Lung (tissue), 17 donors: ENCODE measurements at places on chromosomes 7 and 10.

GRCh38 chr10:14137391-14137790, 193.3 kb downstream of the FRMD4A start:
- no peak for DNase-seq

DNA sequence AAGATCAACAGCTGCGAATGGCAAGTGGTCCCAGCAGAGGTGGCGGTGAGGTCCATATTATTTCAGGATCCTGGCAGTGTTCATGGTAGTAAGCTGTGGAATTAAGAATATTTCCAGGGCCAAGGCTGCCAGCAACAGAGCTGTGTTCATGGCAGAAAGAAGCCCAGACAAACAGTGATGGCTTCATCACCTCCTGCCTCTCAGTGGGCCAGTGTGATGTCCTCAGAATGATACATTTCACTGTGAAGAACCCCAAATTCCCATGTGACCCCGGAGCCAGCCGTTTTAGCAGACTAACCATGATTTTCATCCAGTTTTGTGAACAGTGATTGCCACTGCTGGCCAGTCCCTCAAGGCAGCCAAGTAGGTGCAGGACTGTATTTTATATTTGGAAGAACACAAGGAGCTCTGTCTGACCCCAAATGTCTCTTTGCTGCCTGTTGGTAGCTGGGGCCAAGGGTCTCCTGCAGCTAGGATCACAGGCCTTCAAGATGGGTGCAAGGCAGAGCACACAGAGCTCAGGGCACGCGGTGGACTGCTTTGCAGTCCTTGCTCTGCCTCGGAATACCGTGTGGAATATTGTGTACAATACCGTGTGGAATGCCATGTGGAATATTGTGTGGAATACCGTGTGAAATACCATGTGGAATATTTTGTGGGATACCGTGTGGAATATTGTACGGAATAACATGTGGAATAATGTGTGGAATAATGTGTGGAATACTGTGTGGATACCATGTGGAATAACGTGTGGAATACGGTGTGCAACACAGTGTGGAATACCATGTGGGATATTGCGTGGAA, 132.3 kb upstream of the CHST15 start:
- no peak for DNase-seq

DNA sequence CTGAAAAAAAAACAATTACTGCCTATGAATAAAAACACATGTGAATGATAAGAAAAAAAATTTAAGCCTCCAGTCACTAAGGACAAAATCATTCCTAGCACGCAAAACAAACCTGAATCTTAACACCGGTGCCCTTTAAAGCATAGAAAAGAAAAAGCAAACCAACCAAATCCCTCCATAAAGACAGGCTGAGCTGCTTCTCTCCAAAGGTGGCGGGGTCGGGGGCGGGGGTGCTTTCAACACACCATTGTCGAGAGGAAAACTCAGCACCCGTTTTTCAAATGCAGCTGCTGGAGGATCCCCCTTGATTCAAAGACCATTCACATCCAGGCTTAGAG, 1.4 kb downstream of the ST8SIA6 start:
- no peak for DNase-seq

DNA sequence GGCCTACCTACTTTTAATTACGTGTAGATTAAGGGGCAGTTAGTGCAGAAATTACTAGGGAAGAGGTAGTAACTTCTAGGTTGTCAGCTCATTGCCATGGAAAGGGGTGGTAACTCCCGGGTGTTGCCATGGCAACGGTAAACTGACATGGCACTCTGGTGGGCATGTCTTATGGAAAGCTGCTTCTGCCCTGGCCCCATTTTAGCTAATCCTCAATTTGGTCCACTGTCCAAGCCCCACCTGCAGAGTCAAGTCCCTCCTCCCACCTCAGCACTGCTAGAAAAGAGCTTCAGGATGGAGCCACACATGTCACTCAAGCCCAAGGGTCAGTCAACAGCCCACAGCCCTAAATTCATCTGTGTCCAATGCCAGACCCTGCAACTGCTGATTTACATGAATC, 7.5 kb upstream of the ZKSCAN1 start:
- DNase-seq: no peak

DNA sequence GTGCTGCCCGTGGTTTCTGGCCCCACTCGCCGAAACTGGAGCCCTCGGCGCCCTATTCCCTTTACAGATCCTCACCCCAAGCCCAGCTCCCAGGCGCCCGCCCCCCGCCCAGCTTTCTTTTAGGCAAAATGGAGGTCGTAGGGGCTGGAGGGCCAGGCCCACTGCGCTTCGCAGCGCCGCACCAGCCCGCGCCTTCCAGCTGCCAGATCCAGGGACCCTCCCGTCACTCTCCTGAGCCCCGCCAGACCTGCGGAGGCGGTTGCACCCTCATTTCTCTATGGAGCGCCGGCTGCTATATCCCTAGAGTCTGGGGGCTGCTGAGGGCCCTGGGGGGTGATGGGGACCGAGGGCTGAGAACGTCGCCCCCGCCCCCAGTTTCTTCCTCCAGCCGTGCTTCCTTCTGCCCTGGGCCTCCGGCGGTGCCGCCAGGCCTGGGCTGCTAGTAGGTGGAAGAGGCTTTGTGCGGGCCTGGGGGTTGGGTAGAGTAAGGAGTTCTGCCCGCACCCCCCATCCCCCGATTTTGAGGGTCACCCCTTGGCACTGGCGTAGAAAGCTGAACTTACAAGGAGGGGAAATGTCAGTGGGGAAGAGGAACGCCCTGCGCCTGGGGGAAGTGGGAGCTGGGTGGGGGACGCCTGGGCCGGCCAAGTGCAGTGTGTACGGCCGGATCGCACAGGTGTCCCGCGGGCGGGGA, 1.0 kb downstream of the GNB2 start:
- DNase-seq: no peak

GRCh38 chr10:29317423-29318021, 28.7 kb downstream of the LYZL1 start:
- no peak for DNase-seq

GRCh38 chr10:3235996-3236510, 63.5 kb upstream of the PITRM1 start:
- DNase-seq: no peak

DNA sequence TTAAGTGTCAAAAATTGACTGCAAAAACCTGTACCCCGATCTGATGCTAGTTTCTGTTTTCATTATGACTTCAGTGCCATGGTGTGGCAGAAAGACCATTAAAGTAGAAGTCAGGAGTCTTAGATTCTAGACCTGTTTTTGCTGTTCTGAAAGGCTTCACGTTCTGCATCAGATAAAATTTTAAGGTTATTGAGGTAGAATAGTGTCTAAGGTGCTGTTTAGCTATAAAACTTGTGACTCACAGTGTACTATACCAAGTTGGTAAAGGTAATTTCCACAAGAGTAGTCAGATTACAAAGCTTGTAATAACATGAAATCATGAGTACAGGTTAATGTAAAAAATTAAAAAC, 38.6 kb downstream of the ZNRF2 start:
- no peak for DNase-seq

GRCh38 chr7:157299613-157300368, 37.0 kb upstream of the DNAJB6 start:
- peak; percentile 25 for DNase-seq

DNA sequence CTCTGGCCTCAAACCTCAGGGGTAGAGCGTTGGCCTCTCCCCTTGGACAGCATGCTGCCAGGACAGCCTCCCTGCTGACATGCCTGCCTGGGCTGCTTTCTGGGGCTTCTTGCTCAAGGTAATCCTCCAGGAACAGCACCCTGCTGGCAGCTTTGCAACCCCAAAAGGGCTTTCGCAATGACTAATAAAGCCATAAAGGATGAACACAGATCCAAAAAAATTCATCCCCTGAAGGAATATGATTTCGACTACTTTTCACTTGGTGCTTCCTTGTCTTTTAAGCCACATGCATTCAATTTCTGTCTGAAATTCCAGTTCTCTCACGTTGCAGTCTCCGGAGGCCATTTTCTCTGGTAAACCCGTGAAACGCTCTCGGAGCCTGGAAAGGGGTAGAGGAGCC, 15.1 kb upstream of the SH3PXD2A start:
- DNase-seq: no peak

DNA sequence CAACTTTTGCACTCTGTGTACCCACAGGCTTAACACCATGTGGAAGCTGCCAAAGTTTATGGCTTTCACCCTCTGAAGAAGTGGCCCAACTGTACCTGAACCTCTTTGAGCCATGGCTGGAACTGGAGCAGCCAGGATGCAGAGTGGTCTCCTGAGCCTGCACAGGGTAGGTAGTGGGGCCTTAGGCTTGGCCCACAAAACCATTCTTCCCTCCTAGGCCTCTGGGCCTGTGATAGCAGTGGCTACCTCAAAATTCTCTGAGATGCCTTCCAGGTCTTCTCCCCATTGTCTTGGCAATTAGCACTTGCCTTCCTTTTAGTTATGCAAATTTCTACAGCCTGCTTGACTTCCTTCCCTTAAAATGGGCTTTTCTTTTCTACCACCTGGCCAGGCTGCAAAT, 19.3 kb upstream of the SPAM1 start:
- no peak for DNase-seq

DNA sequence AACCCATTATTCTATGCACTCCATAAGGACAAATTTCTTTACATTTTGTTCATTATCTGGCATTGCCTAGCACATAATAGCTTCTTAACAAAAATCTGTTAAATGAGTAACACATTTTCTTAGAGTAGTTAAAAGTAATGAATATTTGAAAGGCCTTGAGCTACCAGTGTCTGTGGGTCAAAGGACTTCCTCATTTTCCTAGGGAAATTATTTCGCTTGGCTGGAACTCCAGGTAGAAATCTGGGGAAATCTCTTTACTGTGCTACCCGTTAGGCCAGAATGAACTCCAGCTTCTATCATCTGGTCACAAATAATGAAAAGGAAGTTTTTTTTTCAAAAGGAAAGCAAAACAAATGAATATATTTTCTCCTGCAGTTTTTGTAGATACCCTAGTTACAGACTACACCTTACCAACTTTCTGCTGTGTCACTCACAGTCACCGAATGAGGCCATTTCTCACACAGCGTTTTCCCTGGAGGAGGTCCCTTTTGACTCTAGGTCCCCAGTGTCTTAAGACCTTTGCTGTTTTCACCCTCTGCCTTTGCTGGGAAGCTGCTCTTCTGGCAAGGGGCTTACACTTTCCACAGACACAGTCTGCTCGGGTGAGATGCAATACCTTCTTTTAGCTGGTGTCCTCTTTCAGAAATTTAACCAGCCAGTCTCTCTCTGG, 1.6 kb downstream of the SAMD9L start:
- DNase-seq: no peak

DNA sequence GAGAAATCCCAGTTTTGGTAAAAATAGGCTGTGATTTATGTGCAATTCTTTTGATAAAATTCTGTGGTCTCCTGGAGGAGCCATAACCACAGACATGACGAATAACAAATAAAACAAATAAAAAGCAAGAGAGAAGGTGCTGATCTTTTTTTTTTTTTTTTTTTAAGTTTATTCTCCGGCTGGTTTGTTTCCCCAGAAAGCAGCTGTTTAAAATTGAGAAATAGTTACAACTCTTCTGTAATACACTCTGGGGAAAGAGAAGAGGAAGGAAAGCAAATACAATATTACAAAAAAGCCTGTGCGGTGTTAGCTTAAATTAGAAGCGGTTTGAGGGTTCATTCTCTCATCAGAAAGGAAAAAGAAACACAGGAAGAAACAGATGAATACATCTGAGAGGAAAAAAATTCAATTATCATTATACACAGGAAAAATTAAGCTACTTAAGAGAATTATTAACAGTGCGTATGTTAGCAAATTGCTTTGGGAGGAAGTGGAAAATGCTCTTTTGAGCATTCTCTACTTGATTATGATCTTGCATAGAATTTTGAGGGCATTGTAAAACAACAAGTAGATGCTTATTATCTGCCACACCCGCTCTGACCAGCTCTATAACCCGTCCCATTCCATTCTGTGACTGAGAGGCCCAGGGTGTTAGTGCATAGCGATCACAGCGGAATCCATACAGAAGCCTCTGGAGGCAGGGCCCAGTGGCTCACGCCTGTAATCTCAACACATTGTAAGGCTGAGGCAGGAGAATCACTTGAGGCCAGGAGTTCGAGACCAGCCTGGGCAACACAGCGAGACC, 40.6 kb upstream of the WAC start:
- DNase-seq: no peak

- DNase-seq: no peak
Observed at GRCh38 chr7:12069757-12070156, 141.3 kb upstream of the TMEM106B start.

DNA sequence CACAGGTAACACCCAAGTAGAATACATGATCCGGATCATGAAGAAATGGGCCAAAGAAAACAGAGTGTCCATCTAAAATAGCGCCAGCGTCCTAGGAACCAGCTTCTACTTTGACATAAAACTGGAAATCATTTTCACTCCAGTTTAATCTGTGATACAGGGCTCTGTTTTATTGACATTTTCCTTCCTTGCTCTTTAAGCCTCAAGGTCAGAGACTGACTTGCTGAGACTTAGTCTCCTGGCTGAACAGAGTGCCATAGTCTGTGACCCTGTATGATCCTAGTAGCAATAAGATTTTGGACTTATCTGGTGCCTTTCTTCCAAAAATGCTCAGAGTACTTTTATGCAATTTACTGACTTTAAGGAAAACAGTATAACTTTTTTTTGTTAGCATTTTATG, 41.7 kb upstream of the UBN2 start:
- no peak for DNase-seq

GRCh38 chr10:103445767-103446567, 6.2 kb downstream of the CALHM2 start:
- no peak for DNase-seq

DNA sequence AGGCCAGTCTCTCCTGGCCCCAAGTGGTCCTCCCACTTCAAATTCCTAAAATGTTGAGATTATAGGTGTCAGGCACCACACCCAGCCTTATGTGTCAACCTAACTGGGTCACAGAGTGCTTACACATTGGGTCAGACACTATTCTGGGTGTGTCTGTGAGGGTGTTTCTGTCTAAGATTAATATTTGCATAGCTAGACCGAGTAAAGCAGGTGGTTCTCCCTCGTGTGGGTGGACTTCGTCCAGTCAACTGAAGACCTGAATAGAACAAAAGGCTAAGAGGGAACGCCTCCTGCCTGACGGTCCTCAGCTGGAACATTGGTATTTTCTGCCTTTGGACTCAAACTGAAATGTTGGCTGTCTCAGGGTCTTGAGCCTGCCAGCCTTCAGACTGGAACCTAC, 11.5 kb downstream of the PPIF start:
- no peak for DNase-seq

DNA sequence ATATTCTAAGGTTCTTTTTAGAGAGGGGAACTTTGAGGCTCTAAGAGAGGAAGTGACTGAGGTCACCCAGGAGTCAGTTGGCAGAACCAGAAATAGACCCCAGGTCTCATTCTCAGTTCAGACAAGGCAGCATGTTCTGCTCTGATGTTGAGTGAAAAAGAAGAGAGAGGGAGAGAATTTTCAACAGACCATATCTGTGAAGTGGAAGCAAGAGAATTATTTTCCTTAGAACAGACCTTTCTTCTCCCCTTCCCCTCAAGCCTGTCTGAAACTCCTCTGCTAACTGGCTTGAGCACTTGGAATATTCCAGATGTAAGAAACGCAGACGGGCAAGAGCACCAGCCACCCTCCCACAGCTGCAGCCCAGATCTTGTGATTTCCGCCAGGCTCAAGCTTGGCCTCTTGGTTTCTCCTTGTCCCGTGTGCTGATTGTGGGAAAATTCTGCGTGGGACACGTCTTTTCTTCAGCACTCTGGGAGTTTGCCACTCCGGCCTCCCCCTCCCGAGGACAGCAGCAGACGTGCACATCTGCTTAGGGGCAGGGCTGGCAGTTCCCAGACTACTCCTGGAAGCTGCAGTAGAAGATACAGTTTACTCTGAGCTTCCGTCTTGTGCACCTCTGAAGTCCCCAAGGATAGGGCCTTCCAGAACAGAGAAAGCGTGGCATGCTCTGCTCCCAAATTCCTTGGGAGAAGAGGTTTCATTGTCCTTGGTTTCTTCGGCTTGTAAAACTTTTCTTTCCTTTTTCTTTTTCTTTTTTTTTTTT, 22.7 kb upstream of the IKZF1 start:
- no peak for DNase-seq
